ENCODE measurements at places on chromosomes 4 and X.

DNA sequence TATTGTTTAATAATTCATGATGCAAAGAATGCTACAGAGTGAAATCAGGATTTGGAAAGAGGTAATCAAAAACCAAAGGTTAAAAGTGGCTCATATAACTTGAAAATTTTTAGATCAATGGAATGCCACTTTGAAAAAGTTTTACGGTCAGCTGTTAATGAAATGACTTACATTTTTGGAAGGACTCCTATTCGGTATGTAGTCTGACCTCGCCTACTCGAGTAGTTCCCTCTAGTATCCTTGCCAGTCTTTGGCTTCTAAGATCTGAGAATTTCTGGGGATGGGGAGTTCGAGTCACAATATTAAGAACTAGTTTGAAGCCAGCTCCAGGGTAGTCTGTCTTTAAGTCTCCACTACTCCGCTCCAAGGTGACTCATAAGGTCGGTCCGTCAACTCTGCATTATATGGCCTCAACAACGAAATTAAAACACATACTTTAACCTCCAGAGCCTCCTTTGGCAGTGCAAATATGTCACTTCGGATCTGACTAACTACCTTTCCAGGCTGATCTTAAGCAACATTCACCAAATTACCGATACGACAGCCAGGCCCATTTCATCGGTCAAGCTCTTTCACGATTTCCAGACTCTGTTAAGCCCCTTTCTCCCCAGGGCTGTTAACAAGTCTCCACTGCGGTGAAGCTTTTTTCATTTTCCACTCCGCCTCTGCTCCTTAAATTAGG, 733 bp upstream of the NAA15 start:
- DNase-seq: no peak

GRCh38 chr4:33107814-33108213, 2387.6 kb downstream of the PCDH7 start:
- no peak for DNase-seq

DNA sequence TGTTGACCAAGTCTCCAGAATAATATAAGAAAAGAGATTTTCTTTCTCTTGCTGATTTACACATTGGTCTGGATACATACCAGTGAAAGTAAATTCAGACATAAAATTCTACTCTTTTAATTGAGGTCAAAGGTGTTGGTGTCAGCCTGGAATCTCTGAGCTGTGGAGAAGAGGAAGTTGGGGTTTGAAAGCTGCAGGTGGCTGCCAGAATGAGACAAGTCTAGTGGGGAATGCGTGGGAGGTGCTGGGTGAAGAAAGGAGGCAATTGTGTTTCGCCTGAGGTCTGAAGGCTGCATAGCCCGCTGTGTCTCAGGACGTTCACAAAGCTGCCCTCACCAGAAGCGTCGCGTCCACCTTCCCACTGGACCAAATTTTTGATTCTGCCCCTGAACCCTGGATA, 31.2 kb downstream of the PHEX start:
- DNase-seq: no peak

DNA sequence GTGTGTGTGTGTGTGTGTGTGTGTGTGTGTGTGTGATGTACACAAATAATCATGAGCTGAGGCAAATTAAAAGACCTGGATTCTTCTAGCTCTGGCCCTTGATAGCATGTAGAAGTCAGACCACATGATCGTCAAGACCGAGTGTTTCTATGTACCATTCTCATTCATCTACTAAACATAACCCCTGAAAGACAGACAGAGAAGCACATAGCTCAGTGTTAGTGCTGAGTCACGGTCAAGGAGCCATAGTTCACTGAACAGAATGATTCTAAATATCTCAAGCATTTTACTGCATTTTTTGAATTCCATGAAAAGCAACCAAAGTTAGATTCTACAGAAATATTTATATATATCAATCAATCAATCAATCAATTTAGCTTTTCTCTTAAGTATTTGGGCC, 412.3 kb upstream of the CXorf51A start:
- no peak for DNase-seq

GRCh38 chr4:145779319-145779801, 99.4 kb downstream of the C4orf51 start:
- DNase-seq: no peak

- DNase-seq: no peak
Observed at GRCh38 chr4:2789351-2789750, 3.5 kb upstream of the SH3BP2 start.

DNA sequence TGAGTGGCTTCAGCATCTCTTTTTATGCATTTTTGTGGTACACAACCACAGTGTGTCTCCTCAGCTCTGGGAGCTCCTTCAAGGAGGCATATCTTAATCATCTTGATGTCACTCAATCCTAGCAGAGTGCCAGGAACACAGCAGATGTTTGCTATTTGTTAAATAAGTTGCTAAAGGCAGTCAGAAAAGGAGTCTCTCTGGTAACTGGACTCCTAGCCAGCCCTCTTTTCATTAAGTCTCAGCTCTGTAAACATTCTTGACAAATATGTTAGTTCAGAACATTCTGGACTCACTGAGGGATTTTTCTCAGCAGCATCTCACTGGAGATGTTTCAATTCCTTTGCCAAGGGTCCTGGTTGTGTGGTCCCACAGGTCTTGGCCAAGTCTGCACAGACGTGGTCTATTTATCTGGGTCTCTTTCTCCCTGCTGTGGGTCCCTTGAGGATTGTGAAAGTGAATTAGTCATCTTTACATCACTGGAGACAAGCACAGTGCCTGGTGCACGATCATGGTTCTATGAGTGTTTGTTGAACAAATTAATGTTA, 20.3 kb upstream of the FAM9C start:
- DNase-seq: no peak

GRCh38 chrX:38561126-38561868, at the start of gene TSPAN7:
Gene TSPAN7 (plus strand): TSS chrX:38561542. CDS start chrX:38561547, 5 bp downstream.
- DNase-seq: peak; percentile 70

DNA sequence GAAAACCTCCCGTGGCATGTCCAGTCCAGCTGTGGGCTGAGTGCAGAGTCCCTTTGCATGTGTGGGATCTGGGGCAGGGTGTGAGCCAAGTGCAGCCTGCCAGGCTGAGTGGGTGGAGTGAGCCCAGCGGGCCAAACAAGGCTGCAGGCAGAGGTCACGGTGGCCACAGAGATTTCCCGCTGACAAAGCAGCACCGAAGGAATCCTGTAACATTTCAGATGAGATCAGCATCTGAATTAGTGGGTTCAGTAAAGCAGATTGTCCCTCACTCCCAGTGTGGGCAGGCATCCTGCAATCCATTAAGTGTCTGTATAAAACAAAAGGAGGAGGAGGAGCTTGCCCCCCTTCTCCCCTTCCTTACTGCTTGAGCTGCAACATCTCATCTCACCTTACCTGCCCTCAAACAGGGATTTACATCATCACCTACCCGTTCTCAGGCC, 324.4 kb downstream of the FAT4 start:
- DNase-seq: no peak

DNA sequence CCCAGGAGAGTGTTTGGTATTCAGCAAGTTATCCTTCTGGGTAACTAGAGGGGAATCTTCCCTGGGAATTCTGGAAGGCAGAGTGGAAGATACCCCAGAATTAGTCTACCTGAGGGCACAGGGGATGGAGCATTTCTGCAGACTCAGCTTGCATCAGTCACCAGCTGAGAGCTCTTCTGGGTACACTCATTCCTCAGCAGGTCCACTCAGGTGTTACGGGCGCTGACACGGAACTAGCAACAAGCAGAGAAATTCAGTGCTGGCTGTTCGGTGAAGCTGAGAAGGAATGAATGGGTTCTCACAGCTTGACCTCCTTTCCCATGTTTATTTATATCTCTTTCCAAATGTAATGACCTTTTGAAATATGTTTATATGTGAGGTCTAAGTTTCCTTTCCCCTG, 106.0 kb upstream of the PNPLA4 start:
- no peak for DNase-seq

DNA sequence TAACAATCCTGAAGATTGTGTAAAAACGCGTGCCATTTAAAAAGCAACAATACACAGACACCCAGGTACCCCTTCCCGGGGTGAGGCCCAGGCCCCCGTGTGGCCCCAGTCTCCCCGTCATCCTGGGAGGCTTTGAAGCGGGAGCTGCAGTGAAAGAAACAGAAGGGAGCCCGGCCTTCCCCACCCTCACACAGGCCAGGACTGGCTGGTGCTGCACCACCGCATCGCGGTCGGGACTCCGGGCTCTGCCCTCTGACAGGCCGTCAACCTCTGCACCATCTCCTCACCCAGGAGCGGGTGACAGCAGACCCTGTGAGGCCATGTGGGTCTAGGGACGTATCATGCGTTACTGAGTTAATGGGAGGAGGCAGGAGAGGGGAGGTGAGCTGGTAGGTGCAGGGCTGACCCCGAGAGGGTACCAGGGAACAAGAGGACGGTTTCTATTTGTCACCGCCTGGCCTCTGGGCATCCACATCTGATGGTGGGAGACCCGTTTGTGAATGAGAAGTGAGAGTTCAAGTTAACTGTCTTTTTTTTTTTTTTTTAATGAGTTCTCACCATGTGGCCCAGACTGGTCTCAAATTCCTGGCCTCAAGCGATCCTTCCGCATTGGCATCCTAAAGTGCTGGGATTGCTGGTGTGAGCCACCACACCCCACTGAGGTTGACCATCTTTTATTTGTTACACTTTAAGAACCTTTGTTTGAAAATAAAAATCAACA, 27.3 kb downstream of the PIGG start:
- no peak for DNase-seq

DNA sequence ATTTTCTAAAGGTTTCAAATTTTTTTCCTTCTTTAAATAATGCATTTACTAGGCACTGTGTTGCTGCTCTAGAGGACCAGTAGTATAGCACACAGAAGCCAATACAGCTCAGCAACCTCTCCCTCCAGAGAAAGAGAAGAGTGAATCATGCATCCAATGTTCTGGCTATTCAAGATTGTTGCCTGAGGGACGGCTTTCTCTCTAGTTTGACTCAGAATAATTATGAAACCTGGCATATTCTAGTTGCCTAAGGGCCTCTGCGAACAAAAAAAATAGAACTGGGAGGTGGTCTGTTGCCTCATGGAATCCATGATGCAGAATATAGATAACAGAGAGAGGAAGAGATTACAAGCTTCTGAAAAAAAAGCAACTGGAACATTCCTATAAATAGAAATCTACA, 1233.3 kb upstream of the PABPC4L start:
- DNase-seq: no peak

GRCh38 chr4:68797618-68798017, 18.2 kb upstream of the UGT2B10 start:
- DNase-seq: no peak

DNA sequence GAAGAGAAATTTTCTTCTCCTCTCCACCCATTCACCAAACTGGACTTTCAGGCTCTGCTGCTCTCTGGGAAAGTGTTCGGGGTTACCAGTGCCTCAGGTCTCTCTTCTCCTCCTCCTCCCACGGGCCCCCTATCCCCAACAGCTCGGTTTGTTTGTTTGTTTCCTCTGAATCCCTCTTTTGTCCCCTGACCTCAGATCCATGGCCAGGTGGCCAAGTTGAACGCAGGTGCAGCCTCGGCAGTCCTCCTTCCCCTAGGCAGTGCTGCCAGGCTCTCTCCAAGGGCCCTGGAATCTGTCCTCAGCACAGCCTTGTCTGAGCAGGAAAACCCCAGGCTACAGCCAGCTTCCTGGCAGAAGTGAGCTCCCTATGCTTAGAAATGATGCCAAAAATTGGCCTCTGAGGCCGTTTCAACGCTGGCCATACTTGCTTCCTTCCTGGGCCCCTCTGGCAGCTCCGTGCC, 60.0 kb downstream of the FHDC1 start:
- no peak for DNase-seq

GRCh38 chr4:71334465-71334882, 4.3 kb upstream of the SLC4A4 start:
- DNase-seq: no peak
